ENCODE measurements at places on chromosomes 12 and 14.

DNA sequence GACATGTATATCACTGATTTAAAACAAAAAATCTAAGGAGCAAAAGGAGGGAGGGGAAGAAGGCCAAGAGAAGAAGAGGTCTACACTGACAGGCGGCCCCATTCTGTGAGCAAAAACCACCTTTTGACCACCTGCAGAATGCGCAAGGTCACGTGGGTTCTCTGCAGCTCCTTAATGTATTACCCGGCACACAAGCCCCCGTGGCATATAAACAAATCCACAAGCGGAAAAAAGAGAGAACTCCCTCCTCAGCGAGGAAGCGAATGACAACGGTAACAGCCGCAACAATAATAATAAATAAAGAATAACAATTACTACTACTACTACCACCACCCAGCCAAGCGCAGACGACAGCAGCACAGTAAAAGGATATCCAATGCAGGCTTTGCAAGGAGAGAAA, 1.3 kb downstream of the KSR2 start:
- no peak for DNase-seq

DNA sequence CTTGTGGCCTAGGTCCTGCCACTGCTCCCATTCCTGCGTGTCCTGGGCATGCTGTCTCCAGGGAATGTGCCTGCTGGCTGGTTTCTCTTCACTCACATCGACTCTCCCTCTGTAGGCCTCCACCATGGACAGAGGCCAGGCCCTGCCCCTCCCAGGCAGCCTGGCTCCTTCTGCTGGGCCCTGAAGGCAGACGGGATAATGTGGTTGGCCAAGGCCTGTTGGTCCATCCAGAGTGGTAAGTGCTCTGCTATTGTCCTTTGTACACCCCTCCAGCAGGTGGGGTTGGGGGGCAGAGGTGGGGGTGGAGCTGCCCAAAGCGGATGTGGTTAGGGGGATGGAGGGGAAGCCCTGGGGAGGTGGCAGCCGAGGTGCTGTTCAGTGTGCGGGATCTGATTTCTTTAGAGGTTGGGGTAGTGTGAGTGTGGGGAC, 9.5 kb upstream of the NR4A1 start:
- DNase-seq = no peak

DNA sequence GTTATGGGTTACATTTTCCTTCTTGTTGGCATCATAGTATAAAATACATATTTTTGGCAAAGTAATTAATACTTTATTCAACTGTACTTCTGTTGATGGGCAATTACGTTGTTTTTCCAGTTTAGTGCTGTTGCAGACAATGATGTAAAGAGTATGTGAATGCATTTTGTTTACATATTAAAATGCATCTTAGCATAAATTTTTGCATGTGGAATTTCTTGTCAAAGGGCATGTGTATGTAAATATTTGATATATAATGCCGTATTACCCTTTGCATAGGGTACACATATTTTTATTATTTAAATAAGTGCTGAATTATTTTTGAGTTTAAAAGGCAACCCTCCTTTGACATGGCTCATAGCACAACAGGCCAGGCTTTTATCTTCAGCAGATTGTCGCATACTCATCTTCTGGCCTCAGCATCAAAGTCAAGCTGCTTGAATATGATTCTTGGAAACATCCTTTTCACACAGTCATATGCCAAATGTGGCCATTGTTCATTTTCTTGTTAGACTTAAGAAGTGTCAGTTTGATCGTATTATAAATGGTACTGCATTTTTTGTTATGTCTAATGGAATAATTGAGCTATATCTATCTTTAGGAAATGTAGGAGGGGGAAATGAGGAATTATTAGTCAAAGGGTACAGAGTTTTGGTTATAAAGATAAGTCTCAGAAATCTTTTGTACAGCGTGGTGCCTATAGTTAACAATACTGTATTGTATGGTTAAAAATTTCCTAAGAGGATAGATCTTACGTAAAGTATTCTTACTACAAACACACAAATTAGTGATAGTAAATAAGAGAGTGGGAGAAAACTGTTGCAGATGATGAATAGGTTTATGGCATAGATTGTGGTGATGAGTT, 138.5 kb downstream of the FUT8 start:
- DNase-seq = no peak

DNA sequence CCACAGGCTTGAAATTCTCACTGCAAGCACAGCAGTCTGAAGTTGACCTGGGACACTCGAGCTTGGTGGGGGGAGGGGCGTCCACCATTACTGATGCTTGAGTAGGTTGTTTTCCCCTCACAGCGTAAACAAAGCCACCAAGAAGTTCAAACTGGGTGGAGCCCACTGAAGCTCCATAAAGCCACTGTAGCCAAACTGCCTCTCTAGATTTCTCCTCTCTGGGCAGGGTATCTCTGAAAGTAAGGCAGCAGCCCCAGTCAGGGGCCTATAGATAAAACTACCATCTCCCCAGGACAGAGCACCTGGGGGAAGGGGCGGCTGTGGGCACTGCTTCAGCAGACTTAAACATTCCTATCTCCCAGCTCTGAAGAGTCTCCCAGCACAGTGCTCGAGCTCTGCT, 31.7 kb upstream of the ST8SIA1 start:
- DNase-seq = no peak

DNA sequence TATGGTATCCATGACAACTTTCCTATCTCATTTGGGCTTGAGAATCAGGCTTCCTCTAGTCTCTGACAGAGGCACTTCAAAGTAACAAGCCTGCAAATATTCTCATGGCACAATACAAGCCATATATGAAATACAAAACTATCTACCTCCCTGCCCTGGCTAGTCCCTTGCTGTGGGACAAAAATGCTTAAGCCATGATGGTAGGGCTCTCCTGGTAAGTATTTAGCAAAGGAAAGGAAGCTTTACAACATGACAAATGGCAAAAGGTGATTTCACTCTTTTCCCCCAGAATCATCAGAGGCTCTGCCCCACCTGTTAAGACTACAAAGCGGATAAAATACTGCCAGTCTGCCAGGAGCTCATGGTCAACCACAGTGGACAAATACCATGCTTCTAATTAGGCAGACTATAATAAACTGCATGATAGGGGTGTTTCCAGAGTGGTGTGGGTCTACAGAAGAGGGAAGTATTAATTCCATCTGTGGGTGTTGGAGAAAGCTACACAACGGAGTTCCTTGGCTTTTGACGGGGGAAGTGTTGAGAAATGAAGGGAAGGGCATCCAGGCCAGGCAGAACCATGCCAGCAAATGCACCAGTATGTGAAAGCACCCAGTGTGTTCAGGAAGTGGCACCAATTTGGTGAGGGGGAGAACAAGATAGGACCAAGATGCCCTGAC, 92.9 kb downstream of the SPTSSA start:
- no peak for DNase-seq
